ENCODE measurements at places on chromosomes 4 and X.

DNA sequence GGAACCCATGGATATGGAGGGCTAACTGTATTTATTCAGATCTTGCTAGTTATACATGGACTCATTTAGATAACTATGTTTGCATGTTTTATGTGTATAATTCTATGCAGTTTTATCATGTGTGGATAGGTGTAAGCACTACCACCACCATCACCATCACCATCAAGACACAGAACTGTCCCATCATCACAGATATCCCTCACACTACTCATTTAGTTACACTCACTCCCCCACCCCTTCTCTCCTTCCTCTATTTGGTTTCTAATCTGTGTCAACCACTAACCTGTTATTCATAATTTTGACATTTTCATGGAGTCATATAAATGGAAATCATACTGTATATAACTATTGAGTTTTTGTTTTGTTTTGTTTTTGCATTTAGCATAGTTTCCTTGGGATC lies 43.7 kb downstream of the STAG2 start:
- DNase-seq, result no peak

- DNase-seq, result no peak
Observed at GRCh38 chr4:26242451-26242850, 78.4 kb upstream of the RBPJ start.

GRCh38 chrX:45324941-45325340 lies 124.3 kb upstream of the DIPK2B start:
- no peak for DNase-seq

GRCh38 chr4:24321616-24322015 lies 262.7 kb downstream of the DHX15 start:
- DNase-seq, result no peak

DNA sequence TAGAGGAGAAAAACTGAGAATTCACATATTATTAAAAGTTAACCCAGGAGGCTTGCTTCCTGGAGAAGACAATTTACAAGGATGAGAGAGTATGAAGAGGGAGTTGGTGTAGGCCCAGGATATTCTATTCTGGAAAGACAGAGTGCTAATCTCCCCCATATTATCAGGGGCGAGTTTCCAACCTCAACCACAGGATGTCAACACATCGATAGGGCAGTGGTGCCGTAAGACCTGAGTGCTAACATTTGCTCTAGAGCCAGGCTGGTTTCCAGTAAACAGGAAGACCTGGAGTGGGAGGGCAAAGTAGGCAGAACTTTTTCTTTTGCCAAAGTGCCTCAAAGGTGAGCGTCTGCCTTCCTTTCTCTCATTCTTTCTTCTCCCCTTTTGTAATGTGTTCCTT lies 2.8 kb upstream of the AWAT1 start:
- DNase-seq, result no peak

- DNase-seq, result no peak
Observed at GRCh38 chrX:135024526-135024925, 2.2 kb upstream of the RTL8B start.

DNA sequence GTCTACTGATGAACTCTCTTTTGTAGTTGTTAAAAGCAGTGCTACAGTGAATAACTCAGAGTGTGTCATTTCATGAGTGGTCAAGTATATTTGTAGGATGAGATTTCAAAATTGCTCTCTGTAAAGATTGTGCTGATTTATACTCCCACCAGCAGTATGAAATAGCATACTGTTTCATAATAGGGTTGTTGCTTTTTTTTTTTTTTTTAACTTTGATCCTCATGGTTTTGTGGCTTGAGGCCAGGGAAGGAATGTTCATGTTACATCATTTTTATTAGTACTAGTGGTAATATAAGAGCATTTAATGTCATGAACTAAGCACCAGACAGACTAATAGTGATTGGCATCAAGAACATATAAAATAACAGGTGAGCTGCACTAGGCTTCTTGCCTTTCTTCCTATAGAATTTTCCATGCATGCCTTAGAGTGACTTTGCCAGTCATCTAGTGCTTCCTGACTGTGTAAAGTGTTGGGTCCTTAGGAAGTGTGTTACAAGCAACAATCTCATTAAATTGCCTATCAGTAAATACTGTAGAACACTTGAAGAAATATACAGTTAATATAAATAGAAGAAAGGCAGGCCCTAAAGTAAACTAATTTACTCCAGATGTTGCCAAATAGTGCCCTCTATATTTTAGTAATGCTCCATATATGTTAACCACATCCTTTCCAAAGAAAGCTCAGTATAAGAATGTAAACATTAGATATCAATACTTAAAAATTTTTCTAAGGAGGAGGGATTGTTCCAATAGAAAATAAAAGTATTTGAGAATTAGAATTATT lies 38.6 kb upstream of the MSMO1 start:
- DNase-seq, result no peak

- DNase-seq, result no peak
Observed at GRCh38 chrX:40054793-40055192, 43.0 kb downstream of the BCOR start.

GRCh38 chr4:174069848-174070330 lies 213.6 kb downstream of the FBXO8 start:
- no peak for DNase-seq

- no peak for DNase-seq
Observed at GRCh38 chr4:150493851-150494250, 88.1 kb upstream of the MAB21L2 start.

GRCh38 chr4:56860781-56861180 lies 39.3 kb upstream of the SPINK2 start:
- no peak for DNase-seq

GRCh38 chr4:89397441-89397840 lies 89.8 kb upstream of the GPRIN3 start:
- DNase-seq, result no peak

DNA sequence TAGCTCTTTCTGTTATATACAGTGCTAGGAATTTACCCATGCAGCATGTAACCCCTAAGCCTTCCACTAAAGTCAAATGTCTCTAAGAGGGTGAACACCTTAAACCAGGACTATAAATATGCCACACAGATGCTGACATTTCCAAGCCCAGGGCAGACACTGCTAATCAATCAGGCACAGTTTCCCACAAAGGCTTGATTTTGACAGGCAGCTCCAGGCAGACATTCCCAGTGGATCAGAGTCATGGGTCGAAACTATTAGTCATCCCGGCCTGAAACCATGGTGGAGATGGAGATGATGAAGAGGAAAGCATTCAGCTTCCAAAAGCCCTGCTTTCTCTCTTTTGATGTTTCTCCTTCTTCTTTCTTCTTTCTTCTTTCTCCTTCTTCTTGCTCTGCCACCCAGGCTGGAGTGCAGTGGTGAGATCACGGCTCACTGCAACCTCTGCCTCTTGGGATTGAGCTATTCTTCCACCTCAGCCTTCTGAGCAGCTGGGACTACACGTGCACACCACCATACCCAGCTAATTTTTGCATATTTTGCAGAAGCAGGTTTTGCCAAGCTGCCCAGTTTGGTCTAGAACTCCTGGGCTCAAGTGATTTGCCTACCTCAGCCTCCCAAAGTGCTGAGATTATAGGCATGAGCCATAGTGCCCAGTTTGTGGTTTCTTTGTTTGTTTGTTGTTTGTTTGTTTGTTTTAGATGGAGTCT lies 21.0 kb upstream of the SORCS2 start:
- no peak for DNase-seq

- DNase-seq, result no peak
Observed at GRCh38 chr4:80594701-80595100, 259.2 kb downstream of the CFAP299 start.

DNA sequence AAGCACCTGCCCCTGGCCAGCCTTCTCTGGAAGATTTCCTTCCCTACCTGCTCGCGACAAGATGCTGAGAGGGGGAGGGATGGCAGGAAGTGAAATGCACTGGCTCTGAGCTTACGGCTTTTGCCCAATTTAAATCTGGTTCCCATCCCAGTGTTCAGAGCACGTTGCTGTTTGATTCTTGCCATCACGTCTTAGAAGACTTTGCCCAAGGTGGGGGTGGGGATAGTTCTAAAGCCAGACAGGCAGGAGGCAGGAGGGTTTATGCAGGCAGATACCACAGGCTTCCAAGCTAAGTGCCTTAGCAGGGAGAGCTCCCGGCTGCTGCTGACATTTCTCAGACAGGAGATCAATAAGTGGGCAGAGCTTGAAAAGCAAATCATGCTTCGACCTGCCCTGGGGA lies 393.9 kb downstream of the MID1IP1 start:
- DNase-seq, result no peak

DNA sequence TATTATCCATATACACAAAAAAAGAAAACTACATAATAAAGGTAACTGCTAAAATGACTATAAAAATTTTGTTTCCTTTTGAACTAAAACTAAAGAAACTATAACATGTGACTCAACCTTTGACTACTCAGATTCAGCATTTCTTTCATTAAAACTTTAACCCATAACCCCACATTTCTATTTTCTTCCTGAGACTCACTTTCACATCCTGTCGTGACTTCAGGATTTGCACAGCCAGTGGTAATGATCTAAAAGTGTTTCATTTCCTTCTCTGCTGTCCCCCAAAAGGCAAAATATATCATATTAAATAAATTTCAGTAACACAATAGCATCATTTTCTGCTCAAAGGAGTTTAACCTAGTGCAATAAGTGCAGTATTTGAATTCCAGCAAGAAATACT lies 1022.4 kb upstream of the DIAPH2 start:
- no peak for DNase-seq

- DNase-seq, result no peak
Observed at GRCh38 chr4:168291242-168291641, 27.3 kb downstream of the DDX60 start.
